Cardiac septum (tissue), 1 donor: ENCODE measurements at places on chromosomes 5 and 9. TPM values are rescaled to one million over a fixed set of nuclear protein-coding genes. Genes with fewer than 3 reads are reported as not detected.

GRCh38 chr9:14320271-14321181 lies 6.6 kb upstream of the NFIB start:
- no peak for DNase-seq

GRCh38 chr5:133298447-133298846 lies 246.6 kb downstream of the HSPA4 start:
- no peak for DNase-seq

TMEFF1 gene
- total RNA-seq: 0.46 TPM

DNA sequence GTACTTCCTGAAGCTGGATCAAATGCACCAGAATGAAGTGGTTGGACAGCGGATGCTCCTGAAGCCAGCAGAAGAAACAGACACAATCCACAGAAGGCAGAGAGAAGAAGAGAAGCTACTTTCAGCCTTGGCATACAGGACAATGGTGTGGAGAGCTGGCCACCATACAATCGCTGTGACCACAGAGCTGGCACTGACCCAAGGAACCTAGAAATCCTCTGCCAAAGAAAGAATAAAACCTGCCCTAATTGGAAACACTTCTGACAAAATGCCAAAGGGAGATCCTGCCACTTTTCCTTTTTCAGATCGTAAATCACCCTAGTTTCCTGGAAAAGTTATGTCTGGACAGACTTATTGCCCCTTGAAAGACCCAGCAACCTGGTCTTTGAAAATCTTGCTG lies 77.8 kb downstream of the BAAT start:
- no peak for DNase-seq

- DNase-seq: no peak
Observed at GRCh38 chr5:3230941-3231340, 364.7 kb upstream of the IRX1 start.

DNA sequence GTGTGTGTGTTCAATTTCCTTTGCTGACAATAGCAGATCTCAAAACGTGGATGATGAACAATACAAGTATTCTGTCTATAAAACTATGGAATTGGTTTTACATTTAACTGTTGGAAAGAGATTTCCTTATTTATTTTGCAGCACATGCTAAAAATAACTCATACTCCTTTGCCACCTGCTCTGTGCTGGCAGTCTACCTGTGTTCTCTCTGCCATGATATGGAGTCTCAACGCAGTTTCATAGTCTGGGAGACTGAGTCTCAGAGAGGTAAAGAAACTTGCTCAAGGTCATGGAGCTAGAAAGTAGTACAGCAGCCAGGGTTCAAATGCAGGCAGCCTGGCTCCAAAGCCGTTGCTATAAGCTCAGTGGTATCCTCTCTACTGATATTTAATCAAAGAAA lies 466.0 kb upstream of the DAP start:
- no peak for DNase-seq

- DNase-seq: no peak
Observed at GRCh38 chr5:14136228-14136627, 6.9 kb upstream of the TRIO start.

DNA sequence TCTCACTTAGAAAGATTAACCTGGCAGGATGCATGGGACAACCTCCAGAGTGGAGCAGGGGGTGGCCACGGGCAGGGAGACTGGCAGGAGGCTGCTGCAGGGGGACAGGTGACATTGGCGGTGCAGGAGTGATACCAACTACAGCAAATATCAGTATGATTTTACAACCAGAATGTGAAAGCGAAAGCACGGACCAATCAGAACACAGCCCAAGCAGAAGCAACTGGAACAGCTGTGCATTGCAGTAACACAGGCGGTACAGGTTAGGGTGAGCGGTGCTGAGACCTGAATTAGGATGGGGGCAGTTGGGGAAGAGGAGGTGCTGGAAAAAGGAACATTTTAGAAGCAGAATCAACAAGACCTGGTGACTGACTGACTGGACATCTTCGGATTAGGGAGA lies 29.3 kb downstream of the POLR1E start:
- DNase-seq: no peak

DNA sequence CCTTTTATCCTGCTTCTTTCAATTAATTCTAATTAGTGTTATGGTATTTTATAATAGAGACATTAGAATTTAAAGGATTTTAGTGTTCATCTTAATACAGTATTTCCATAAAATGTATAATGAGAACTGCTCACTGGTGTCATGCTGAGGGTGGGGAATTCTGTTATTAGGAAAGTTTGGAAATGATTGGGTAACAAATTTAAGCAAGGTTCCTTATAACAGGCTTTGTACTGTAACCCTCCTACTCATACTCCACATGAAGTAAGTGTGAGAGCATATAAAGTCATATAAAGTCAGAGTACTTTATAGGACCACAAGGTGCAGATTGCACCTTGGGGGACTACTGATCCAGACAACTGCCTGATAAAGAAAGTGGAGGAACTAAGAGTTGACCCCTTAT lies 42.2 kb downstream of the SV2C start:
- no peak for DNase-seq

NUTM2G gene
- not detected for total RNA-seq

DNA sequence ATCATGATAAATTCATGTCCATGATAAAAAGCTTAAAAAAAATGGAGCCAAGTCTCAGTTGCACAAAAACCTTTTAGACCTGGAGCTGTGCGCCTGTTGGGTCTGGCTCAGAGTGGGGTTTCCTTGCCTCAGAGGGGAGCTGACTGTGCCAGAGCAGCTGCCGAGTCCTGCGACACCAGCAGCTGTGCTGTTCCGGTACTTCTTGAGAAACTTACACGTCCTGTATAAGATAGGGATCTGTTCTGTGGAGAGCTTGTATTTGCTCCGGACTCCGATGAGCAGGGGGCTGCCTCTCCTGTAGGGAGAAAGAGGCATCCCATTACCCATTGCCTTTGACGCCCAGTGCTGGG lies 28.6 kb downstream of the GFPT2 start:
- DNase-seq: no peak

GRCh38 chr5:93741136-93741811 lies at the start of gene POU5F2:
TSS of gene POU5F2 (minus strand) at chr5:93741600. CDS start at chr5:93741563, 37 bp downstream.
- DNase-seq: no peak

DDX4 gene
- not detected for total RNA-seq

DNA sequence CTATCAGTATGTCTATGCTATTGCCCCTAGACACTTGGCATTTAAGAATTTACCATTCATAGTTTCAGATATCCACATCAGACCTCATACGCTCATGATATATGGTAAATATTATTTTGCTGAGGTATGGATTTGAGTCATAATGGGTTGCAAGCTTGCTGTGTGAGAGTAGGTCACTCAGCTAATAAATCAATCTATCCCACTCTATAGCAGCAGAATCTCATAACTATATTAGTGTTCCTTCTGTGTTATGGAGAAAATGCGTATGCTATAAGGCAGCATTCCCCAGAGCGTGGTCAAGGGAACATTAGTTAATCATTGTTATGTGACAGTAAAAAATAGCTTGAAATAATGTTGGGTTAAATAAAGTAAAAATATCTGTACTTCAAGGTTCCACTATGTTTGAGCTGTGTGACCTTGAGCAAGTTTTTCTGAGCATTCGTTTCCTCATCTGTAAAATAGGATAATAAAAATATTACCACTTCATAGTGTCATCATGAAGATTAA lies 7.7 kb downstream of the TRIM32 start:
- DNase-seq: no peak

GRCh38 chr9:123036893-123037545 lies 3.6 kb downstream of the GPR21 start:
- no peak for DNase-seq

WDR38 gene
- total RNA-seq: not detected

GRCh38 chr5:16888694-16889124 lies 47.4 kb downstream of the MYO10 start:
- no peak for DNase-seq
